ENCODE measurements at places on chromosomes 1 and 21.
A peak's percentile ranks its signal among the peaks of the same experiment; 100 is the strongest.

- no peak for DNase-seq
Observed at GRCh38 chr1:245188403-245188802, 33.6 kb downstream of the KIF26B start.

GRCh38 chr1:169901115-169901514, 7.4 kb upstream of the SCYL3 start:
- no peak for DNase-seq

DNA sequence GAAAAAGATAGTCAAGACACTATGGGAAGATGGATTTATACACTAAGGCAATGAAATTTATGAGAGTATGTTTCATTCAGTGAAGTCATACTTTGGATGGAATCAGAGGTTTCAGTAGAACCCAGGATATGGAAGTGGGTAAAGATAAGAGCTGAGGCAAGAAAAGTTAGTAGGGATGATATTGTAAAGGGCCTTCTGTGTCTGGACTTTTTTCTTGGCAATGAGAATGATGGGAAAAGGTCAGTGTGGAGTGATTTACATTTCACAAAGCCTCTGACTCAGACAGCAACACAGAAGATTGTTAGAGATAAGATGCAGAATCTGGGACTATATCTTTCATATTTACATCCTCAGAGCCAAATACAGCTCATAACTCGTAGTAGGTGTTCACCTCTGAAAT, 32.1 kb downstream of the SH3BGR start:
- DNase-seq, result no peak

DNA sequence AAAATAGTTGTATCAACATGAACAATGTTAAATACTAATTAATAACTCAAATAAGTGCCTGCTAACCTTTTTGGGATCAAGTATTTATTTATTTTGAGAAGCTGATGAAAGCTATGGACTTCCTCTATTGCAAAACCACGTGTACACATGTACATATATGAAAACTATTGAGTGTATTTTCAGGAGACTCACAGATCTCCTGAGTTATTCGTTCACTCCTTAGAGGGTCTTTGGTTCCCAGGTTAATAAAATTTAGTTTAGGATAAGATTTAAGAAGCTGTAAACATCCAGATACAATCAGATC, 130.5 kb downstream of the DISC1 start:
- DNase-seq, result no peak

- DNase-seq, result no peak
Observed at GRCh38 chr21:38949070-38949380, 143.3 kb downstream of the ETS2 start.

- no peak for DNase-seq
Observed at GRCh38 chr1:181484821-181485220, 1.5 kb downstream of the CACNA1E start.

DNA sequence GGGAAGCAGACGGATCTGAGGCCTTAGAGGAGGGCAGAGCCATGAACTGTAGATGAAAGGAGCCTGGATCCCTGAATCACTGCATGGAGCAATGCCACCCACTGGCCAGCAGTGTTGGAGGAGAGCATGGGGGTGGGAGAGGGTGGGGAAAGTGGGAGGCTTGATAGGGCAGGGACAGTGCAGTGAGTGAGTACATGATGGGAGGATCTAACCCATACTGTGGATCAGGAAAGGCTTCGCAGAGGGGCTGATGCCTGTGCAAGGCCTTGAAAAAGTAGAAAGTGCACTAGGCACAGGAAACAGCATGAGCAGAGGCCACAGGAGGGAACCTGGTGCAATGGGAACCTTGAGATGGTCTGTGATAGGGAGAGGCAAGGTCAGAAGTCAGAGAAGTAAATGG, 391.9 kb downstream of the PTPRU start:
- DNase-seq, result no peak

GRCh38 chr1:6266641-6267040, 5.7 kb upstream of the GPR153 start:
- DNase-seq, result no peak

DNA sequence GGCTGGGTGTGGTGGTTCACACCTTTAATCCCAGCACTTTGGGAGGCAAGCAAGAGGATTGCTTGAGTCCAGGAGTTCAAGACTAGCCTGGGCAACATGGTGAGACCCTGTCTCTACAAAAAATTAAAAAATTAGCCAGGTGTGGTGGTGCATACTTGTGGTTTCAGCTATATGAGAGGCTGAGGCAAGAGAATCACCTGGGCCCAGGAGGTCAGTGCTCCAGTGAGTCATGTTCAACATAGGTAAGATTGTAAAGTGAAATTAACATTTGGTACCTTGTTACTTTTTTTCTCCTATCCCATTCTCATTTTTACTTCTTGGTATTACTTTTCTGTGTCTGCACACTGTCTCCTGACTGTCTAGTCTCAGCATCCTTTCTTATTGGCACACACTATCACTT, 19.0 kb downstream of the MAGI3 start:
- DNase-seq, result no peak

- no peak for DNase-seq
Observed at GRCh38 chr1:33965086-33965485, 101.2 kb downstream of the HMGB4 start.

DNA sequence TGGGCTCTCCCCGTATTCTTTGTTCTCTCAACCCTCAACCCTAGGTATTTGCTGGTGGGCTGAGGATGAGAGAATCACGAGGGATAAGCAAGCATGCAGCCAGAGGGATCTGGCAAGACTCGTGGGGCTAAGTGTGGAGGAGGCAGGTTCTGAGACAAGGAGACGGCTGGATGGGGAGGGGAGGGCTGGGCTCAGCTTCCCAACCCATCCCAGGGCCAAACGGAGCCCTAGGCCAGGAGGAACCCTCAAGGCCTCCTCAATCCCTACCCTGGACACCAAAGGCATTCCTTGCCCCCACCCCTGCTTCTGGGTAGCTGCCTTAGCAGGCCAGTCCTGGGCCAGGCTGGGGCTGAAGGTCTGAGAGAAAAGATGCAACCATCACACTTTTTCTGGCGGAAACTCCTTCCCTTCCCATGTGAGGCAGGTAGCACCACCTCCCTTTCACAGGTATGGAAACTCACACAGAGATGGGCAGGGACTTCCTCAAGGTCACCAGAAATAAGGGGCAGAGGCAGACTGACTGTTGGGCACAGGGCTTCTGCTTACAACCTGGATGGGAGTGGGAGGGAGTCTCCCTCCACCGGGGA, 6.2 kb downstream of the MEF2D start:
- DNase-seq, result peak; percentile 45

- no peak for DNase-seq
Observed at GRCh38 chr1:4462831-4463484, 191.5 kb upstream of the AJAP1 start.

DNA sequence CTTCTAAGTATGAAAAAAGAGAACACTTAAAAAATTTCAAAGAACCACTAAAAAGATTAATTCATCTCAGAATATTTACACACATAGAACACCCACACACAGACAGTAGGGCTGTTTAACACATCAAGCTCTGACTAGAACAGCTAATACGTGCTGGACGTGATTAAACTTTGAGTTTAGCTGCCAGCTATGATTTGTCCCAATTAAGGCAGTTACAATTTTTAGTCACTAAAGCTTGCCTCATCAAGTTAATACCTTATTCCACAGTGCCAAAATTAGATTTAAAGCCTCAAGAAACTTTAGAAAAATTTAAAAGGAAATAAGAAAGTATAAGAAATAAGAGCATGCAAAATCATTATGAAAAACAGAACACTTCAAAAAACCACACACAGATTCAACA, 18.9 kb downstream of the SLC16A1 start:
- DNase-seq, result no peak

DNA sequence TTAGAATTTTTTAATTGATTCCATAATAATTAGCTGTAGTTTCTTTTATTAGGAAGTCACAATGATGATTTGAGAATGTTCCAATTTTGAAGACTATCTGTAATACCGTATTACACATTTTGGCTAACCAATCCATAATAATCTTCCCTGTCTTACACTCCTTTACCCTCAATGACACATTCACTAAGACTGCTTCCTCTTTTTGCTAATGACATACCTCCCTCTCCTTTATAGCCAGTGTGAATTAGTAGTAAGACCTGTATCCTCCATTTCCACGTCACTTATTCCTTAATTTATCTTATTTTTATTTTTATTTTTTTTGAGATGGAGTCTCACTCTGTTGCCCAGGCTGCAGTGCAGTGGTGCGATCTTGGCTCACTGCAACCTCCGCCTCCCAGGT, 10.1 kb downstream of the KDM1A start:
- no peak for DNase-seq

- DNase-seq, result peak; percentile 12
Observed at GRCh38 chr1:243605604-243606003, 244.4 kb downstream of the AKT3 start.

DNA sequence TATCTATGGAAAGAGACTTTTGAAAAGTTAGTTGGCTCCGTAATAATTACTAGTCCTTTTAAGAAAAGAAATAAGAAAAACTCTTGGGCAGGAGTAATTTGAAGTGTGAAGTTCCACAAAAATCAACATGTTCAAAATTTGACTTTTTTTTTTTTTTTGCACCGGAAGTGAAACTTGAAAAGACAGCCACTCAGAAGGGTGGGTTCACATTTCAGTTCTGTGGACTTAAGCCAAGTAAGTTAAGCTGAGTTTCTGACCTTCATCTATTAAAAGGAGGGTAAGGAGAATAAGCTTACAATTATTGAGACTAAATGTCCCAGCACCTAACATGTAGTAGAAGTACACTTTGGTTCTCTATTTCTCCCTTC, 11.0 kb downstream of the RO60 start:
- DNase-seq, result no peak

GRCh38 chr1:5896706-5897660, 95.2 kb downstream of the NPHP4 start:
- no peak for DNase-seq

GRCh38 chr1:51265618-51266017, 29.5 kb downstream of the RNF11 start:
- no peak for DNase-seq
